CD4-positive, alpha-beta T cell treated with Interleukin-6 for 4 hours (primary cell): ENCODE measurements at places on chromosomes 5 and 9.

GRCh38 chr5:56269216-56269927 is 36.2 kb upstream of the ANKRD55 start:
- peak; percentile 11 for DNase-seq

- no peak for DNase-seq
Measured at GRCh38 chr5:158992037-158992740, 107.5 kb downstream of the EBF1 start.

GRCh38 chr9:88372103-88372654 is 16.1 kb upstream of the SPIN1 start:
- no peak for DNase-seq

DNA sequence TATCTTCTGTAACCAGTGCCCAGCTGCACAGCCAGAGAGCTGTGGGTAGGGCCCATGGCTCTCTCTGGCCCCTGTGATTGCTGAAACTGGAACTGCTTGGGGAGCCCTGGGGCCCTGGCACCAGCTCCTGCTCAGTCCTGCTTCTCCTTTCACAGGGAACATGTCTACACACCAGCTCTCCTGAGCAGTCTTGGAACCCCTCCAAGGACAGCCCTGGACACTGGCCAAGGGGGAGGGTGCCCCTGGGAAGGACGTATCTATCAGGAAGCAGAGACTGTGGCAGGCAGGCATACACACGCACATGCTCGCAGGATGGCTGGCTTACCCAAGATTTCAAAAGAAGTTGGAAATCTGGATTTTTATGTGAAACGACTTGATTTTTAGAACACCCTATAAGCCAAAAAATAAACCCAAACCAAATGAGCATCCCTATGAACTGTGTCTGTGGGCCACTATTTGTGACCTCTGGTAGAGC is 8.8 kb upstream of the TRAF1 start:
- peak; percentile 36 for DNase-seq

- peak; percentile 60 for DNase-seq
Measured at GRCh38 chr5:157464519-157465171, 4.6 kb downstream of the NIPAL4 start.

- no peak for DNase-seq
Measured at GRCh38 chr9:211036-211435, 3.6 kb upstream of the DOCK8 start.

DNA sequence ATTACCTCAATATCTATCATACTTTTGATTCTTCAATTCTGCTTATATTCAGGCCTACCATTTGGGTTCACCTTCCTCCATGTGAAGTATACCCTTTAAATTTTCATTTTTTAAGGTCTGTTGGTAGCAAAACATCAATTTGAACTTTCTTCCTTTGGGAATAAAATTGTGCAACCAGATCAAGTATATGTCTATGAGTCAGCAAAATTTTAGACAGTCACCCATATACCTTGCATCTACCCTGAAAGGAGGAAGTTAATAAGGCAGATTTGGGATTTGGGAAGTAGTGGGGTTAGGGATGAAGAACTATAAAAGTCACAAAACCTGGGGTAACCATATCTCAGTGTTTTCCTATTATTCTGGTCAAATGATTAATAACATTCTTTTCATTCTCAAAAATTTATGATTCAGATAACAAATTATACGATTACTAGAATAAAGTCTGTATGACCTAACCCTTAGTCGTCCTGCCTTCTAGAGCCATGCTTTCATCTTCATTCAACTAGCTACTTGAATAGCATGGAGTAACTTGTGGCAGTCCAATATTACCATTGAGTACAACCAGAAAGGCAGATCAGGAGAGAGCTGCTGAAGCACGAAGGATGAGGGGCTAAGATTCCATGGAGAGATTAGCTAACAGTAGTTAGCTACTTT is 2.8 kb upstream of the IL33 start:
- DNase-seq, result no peak

- no peak for DNase-seq
Measured at GRCh38 chr5:91381239-91381773, 1.8 kb downstream of the ARRDC3 start.

DNA sequence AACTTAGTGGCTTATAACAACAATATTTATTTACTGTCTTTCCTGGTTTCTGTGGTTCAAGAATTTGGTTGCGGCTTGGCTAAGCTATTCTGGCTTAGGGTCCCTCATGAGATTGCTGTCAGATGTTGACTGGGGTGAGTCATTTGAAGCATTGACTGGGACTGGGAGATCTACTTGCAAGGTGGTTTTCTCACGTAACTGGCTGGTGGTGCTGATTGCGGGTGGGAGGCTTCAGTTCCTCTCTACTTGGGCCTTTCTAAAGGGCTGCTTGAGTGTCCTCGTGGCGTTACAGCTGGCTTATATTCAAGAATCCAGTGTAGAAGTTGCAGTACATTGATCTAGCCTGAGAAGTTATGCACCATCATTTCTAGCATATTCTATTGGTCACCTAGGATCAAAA is 218.5 kb upstream of the ELAVL2 start:
- no peak for DNase-seq

GRCh38 chr9:106885451-106885850 is 22.5 kb downstream of the ZNF462 start:
- no peak for DNase-seq
